ENCODE measurements at places on chromosomes 7 and 10. TPM values are rescaled to one million over a fixed set of nuclear protein-coding genes. Genes with fewer than 3 reads are reported as not detected.
A peak's percentile ranks its signal among the peaks of the same experiment; 100 is the strongest.

Gene CPXM2
- polyA plus RNA-seq = 1.1 TPM

Gene GATA3
- 0.11 TPM for polyA plus RNA-seq

Gene PRRT4
- 0.21 TPM for polyA plus RNA-seq

Gene CDK1
- 1.2 TPM for polyA plus RNA-seq

GRCh38 chr7:123437447-123437995 is 96.9 kb downstream of the IQUB start:
- H3K27me3 ChIP-seq = no peaks in the 10 kb centered on the region
- no peak overlapping the region for H3K4me3 ChIP-seq
- no peak overlapping the region for H3K27ac ChIP-seq
- H3K4me1 ChIP-seq = no peaks in the 10 kb centered on the region

- no peak for DNase-seq
- H3K27me3 ChIP-seq = no peaks in the 10 kb centered on the region
- H3K36me3 ChIP-seq = no peaks in the 10 kb centered on the region
- H3K27ac ChIP-seq = no peak overlapping the region
- H3K4me1 ChIP-seq = no peaks in the 10 kb centered on the region
These were observed 13.5 kb upstream of the CHST3 start for GRCh38 chr10:71950683-71951082.

- H3K27ac ChIP-seq = no peak overlapping the region
- no peaks in the 10 kb centered on the region for H3K4me1 ChIP-seq
- H3K4me3 ChIP-seq = no peak overlapping the region
- no peaks in the 10 kb centered on the region for H3K27me3 ChIP-seq
These were observed 64.6 kb downstream of the HGF start for GRCh38 chr7:81705206-81705605.

DNA sequence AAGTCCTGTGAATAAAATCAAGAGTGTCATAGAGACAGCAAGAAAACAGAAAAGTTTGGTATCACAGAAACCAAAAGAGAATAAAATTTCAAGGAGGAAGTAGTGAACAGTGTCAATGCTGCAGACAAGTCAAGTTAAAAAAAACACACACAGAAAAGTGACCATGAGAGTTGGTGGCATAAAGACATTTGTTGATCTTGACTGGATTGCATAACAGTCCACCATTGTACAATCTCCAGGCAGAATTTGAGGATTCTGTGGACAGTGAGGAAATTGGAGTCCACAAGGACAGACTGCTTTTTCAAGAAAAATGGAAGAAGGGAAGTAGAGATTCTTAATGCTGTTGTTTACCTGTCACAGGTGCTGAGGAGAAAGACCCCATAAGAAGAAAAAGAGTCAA is 412.5 kb downstream of the PLXDC2 start:
- no peaks in the 10 kb centered on the region for H3K4me1 ChIP-seq
- H3K27ac ChIP-seq = no peak overlapping the region
- H3K36me3 ChIP-seq = no peaks in the 10 kb centered on the region
- no peaks in the 10 kb centered on the region for H3K27me3 ChIP-seq
- no peak overlapping the region for H3K4me3 ChIP-seq
- no peak for DNase-seq

- DNase-seq = no peak
- H3K4me3 ChIP-seq = no peak overlapping the region
- H3K27ac ChIP-seq = no peak overlapping the region
- H3K36me3 ChIP-seq = no peaks in the 10 kb centered on the region
These were observed 51.4 kb upstream of the NFKB2 start for GRCh38 chr10:102344067-102344466.

DNA sequence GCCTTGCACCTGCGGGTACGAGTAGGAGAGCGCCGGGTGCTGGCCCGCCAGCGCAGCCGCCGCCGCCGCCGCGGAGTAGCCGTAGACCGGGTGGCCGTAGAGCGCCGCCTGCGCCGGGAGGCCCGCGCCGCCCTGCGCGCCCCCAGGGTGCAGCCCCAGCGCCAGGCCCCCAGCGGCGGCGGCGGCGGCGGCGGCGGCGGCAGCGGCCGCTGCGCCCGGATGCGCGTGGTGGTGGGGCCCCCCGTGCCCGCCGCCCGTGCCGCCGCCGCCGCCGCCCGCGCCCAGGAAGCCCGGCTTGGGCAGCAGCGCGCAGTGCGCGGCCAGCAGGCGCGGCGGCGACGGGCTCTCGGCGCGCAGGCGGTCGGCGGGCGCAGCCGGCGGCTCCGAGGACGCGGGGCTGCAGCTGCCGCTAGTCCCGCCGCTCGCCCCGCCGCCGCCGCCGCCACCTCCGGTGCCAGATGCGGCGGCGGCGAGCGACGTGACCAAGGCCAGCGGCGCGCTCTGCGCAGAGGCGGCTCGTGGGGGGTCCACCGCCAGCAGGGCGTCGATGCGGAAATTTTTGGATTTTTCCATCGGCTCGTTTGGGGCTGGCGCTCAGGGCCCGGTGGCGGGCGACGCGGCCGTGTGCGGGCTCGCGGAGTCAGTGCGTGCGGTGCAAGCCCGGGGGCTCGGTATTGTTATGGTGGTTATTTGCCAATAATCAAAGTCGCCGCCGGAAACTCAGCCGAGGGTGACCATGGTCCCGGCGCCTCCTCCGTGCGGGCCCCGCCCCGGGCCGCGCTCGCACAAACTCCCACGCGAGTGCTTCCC is 480 bp downstream of the MNX1 start:
- H3K4me3 ChIP-seq = peak overlapping the region; percentile 53
- H3K27ac ChIP-seq = peak overlapping the region; percentile 89
- no peaks in the 10 kb centered on the region for H3K27me3 ChIP-seq
- H3K4me1 ChIP-seq = peaks cover 18% of the 10 kb centered on the region
- H3K36me3 ChIP-seq = no peaks in the 10 kb centered on the region

- H3K4me3 ChIP-seq = no peak within 1 kb of the TSS
- peaks cover 22% of the 10 kb centered on the region for H3K4me1 ChIP-seq
- no peaks in the 10 kb centered on the region for H3K36me3 ChIP-seq
These were observed at the start of gene CALML5 for GRCh38 chr10:5499493-5500140. Gene CALML5 (minus strand): TSS chr10:5499570. CDS start chr10:5499438, 132 bp downstream.

GRCh38 chr7:157089100-157089610 is 49.6 kb upstream of the UBE3C start:
- H3K36me3 ChIP-seq = no peaks in the 10 kb centered on the region
- no peaks in the 10 kb centered on the region for H3K27me3 ChIP-seq
- no peak overlapping the region for H3K4me3 ChIP-seq
- no peaks in the 10 kb centered on the region for H3K4me1 ChIP-seq

Gene LIPM
- polyA plus RNA-seq = not detected

DNA sequence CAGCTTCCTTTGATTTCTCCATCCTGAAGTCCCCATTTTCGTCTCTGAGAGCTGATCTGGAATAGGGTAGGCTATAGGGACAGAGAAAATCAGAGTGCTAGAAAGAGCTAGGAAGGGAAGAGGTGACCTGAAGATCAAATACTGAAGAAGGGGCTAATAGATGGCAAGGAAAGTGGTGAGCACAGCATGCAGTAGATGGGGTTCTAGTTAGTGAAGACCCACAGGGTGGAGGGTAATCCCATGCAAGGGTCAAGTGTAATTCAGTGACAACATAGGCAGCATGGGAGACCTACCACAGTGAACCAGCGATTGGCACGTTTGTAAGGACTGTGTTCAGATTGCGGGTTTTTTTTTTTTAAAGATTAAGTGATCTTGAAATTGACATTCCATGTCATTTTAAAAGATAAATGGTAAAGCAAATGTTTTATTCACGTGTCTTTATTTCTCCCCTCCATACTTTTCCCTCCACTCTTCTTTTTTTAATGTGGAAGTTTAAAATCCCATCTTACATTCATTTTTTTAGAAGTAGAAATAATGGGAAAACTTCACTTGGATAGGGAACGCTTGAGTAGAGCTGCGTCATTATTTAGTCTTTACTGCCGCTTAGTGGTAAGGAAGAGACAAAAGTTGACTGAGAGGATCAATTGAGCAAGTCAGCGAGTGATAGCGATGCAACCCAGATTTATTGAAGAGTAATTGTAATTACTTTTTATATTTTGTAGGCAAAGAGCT is 21.0 kb upstream of the ABI1 start:
- no peak overlapping the region for H3K27ac ChIP-seq
- H3K36me3 ChIP-seq = no peaks in the 10 kb centered on the region
- no peak for DNase-seq
- peaks cover 6% of the 10 kb centered on the region for H3K27me3 ChIP-seq
- H3K4me3 ChIP-seq = no peak overlapping the region
- no peaks in the 10 kb centered on the region for H3K4me1 ChIP-seq

Gene ACBD5
- polyA plus RNA-seq = 5.2 TPM

Gene BLNK
- polyA plus RNA-seq = 12.9 TPM

GRCh38 chr7:97733276-97734161 is 1.6 kb downstream of the TAC1 start:
- H3K27ac ChIP-seq = no peak overlapping the region
- no peaks in the 10 kb centered on the region for H3K36me3 ChIP-seq
- DNase-seq = no peak

DNA sequence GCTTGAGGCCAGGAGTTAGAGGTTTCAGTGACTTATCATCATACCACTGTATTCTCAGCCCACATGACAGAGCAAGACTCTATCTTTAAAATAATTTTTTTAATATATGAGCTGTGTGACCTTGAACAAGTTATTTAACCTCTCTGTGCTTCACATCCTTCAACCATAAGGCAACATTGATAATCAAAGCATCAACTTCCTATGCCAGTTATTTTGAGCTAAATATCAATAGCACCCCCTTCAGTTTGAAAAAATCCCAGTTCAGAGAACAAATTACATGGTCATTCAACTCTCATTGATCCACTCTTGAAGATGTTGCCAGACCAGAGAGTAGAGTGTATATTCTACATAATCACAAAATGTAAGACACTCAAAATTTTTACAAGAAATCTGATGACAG is 53.0 kb downstream of the ASNS start:
- H3K36me3 ChIP-seq = no peaks in the 10 kb centered on the region
- H3K27ac ChIP-seq = no peak overlapping the region

GRCh38 chr10:89887406-89887805 is 186.0 kb downstream of the KIF20B start:
- no peaks in the 10 kb centered on the region for H3K36me3 ChIP-seq
- DNase-seq = no peak
- H3K4me3 ChIP-seq = no peak overlapping the region
- H3K27me3 ChIP-seq = no peaks in the 10 kb centered on the region

Gene RAB19
- polyA plus RNA-seq = 1.8 TPM

All from pancreas (tissue), 10 donors.